ENCODE measurements at places on chromosomes 12 and 14.

DNA sequence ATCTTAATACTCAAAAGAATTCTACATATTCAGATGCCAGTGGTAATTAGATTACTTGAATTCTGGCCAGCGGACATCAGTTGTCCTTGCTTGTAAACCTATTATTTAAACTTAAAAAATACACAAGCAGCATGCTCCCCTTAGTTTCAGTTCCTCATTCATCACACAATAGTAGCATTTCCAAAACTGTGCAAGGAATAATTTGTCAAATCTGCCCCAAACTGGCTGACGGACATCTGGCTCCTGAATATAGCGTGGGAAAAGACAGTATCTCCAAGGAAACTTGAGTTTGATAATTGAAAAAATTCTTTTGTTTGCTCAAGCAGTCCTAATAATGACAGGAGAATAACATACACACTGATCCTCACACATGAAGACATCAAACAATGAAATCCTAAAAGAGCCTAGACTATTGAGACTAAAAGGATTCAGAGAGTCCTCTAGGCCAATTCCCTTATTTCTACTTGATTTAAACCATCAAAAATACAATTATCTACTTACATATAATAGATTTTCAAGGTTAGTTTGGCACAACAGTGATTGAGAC is 90.4 kb downstream of the KIF21A start:
- DNase-seq: no peak

DNA sequence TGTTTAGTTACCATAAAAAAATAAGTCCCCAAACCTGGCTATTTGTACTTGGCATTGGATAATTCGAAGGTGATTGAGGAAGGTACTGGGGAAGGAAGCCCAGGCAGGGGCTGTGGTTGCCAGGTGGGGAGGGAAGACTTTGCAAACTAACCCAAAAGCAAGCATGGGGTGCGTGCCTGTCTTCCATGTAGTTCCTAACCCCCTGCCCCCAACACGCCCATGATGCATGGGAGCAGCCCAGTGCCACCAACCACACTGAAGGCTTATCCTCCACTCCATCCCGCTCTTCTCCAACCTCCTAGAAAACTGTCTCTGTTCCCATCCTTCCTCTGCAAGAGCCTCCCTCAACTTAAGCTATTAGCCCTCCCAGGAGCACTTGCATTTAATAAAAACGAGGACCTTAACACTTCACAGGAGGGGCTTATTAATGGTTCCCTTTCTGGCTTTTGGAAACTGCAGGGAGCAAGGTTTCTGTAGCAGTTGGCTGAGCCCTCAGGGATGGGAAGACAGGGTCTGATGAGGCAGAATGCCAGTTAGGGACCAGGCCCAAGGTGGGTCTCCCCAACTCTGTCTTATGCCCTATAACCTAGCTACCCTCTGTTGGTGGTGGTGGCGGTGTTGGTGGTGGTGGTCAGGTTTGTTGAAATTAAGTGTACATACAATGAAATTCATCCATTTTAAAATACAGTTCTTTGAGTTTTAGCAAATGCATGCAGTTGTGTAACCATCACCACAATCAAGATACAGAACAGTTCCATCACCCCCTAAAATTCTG is 96.0 kb downstream of the ZFP36L1 start:
- no peak for DNase-seq

DNA sequence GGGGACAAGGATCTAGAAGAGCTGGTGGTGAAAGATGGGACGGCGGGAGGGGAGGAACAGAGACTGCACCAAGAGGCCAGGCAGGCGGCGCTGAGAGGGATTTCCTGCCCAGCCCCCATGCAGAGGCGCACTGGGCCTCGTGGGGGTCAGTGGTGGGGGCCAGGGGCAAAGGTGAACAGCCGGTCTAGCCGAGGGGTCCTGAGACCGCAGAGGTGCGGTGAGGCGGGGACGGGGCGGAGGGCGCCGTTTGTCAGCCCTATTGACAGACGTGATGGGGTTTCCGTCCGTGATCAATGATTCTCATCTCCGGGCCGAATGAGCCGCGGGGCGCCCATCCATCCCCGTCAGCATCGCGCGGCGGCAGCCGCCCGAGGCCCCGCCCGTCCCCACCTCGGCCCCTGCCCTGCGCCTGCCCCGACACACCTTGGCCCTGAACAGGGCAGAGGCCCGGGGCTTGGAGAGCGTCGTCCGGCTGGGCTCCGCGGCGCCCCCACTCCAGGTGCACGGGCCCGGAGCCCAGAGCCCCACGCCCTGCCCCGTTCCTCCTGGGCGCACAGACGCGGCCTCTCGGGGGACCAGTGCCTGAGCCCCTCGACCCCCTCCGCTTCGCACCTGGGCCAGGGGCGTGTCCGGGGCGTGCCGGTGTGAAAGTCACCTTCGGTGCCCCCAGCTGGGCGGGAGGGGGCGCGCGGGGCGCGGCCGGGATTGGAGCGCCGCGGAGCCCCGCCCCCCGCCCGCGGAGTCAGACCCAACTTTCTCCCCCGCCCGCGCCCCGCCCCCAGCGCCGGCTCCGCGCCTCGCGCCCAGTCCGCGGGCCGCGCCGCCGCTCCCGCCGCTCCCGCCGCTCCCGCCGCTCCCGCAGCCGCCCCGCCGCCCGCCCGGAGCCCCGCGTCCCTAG is at the start of gene NXPH4:
TSS of gene NXPH4 (plus strand) at position 781 of the 898 bp plus-strand sequence. CDS start 176 bp downstream, outside the sequence.
- no peak for DNase-seq

DNA sequence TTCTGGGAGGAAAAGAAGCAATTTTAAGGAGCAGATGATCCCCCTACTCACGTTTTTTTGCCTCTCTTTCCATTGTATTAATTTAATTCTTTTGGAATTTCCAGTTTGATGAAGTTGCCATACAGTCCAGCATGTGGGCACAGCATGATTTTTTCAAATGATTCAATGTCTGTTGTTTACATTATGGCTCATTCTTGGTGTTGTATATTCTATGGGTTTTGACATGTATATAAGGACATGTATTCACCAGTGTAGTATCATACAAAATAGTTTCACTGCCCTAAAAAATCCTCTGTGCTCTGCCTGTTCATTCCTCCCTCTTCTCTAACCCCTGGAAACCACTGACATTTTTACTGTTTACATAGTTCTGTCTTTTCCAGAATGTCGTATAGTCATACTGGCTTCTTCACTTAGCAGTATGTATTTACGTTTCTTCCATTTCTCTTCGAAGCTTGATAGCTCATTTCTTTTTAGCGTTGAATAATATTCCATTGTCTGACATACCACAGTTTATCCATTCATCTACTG is 13.3 kb upstream of the KLHDC2 start:
- DNase-seq: no peak

- no peak for DNase-seq
These were observed 11.9 kb downstream of the TMTC3 start for GRCh38 chr12:88153959-88154358.

DNA sequence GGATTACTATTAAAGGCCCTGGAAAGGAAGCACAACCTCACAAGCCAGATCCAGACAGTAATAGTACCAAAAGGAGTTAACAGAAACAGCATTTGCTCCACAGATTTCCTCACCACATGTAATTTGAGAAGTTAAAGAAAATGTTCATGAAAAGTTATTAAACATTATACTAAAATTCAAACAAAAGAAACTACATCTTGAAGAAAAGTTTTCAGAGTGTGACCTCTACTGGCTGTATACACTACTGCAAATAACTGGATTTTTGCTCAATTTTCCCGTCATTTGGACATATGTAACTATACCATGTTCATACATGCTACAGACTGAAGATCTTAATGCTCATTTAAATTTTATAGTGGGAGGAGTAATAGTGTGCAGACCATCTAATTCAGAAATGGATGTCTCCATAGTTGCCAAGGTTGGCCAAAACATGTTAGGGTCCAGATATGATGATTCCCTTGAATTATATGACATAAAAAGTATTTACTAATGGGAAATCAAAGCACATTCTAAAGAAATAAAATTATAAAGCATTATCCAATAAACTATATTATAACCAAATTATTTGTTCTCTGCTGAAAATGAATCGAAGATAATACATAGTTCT is 5.6 kb downstream of the KRR1 start:
- no peak for DNase-seq

GRCh38 chr12:10272467-10272866 is 35.2 kb upstream of the KLRD1 start:
- DNase-seq: no peak

DNA sequence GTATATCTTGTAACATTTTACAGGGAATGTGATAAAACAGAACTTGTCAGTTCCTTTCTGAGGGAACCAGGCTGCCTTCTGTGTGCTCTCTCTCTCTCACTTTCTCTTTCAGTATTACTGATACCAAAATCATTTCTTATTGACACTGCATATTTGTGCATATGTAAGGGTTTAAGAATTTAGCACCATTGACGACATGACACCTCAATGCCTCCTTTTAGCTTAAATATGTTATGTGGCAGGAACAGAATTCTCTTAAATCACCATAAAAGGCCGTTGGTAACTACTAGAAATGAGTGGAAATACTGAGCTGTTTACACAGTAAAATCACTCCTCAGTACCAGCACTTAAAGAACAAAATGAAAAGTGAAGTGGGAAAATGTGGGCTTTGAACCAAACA is 457.7 kb upstream of the SYT1 start:
- DNase-seq: no peak

- DNase-seq: no peak
These were observed 168.3 kb downstream of the CACNA1C start for GRCh38 chr12:2221030-2221621.

DNA sequence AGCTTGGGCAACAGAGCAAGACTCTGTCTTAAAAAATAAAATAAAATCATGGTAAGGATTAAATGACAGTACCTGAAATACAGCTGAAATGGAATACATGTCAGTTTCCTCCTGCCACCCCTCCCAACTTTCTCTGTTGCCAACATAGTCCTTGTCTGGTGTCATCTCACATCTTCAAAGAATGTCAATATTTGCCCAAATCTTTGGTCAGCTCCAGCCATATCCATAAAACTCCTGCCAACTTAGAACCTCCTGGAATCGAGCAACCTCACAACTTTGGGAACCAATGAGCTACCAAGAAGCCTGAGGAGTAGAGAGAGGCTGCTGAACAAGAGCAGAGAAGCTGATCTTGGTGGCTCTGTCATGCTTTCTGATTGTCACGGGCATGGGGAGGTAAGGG is 10.8 kb upstream of the LRRC10 start:
- DNase-seq: no peak

DNA sequence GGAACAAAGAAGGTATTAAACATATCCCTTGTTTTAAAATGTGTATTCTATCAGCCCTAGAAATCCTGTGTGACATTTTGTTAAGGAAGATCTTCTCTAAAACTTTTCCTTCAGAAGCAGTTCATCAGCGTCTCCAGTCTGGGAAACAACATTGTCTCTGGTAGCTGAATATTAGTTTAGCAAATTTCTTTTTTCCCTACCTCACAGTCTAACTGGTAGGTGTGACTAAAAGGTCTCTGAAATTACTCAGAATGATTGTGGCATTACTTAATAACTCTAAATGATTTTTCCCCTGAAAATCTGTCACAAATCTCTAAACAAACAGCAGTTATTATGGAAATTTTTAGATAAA is 1044.8 kb downstream of the FLRT2 start:
- DNase-seq: no peak
